Foreskin fibroblast (primary cell): ENCODE measurements at places on chromosomes 4 and X.

- DNase-seq: no peak
Observed at GRCh38 chrX:81414630-81415029, 212.7 kb downstream of the SH3BGRL start.

GRCh38 chr4:33302321-33302720, 2582.2 kb downstream of the PCDH7 start:
- DNase-seq: no peak

DNA sequence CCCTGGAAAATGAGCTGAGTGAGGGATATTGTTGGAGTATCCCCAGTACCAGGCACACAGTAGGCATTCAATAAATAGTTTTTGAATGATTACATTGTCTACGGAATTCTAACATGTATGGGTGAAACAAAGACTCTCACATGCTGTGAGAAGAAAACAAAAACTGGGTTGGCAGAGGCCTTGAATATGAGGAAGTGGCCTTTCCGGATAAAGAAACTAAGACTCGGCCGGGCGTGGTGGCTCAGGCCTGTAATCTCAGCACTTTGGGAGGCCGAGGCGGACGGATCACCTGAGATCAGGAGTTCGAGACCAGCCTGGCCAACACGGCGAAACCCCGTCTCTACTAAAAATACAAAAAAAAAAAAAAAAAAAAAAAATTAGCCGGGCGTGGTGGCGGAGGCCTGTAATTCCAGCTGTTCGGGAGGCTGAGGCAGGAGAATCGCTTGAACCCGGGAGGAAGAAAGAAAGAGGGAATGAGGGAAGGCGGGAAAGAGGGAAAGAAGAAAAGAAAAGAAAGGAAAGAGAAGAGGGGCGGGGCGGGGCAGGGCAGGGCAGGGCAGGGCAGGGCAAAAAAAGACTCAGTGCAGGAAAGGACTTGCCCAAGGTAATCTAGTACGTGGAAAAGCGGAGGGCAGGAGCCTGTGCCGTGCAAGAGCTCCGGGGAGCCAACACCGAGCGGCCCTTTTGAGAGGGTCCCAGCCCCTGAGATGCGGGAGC, 689 bp upstream of the TMA16 start:
- DNase-seq: no peak

DNA sequence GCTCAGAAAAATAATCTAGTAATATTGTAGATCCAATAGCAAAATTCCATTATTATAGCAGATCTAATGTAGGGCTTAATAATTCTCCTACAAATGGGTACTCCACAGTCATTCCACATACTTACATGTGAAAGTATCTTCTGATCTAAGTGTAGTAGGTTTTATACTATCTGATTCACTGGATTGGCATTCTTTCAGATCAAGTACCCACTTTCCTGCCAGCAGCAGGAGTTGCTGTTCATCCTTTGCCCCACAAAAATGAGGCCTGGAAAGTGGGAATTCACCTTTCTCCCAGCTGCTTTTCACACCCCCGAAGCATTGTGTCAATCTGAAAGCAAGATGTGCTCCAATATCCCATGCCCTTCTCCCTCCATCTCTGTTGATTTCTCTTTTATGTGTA, 77.1 kb upstream of the RXFP1 start:
- DNase-seq: peak; percentile 65

DNA sequence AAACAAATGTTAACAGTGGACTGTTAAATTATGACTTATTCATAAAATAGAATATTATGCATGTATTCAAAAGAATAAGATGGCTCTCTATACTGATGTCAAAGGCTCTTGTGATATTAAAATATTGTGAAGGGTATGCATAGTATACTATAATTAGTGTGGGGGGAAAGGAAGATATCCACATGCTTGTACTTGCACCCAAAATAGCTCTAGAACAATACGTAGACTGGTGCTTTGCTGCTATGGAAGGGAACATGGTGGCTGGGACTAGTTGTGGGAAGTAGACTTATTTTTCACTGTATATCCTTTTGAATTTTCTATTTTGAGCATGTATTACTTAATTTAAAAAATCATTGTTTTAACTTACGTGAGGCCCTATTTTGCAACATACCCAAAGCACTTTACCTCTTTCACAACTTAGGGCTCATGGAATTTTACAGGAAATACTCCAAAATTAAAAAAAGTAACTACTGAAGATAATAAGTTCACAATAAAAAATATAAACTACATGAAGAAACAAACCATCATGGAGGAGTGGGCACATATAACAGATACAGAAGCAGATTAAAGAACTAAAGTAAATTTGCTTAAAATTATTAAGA, 7.9 kb downstream of the PGRMC2 start:
- DNase-seq: no peak

DNA sequence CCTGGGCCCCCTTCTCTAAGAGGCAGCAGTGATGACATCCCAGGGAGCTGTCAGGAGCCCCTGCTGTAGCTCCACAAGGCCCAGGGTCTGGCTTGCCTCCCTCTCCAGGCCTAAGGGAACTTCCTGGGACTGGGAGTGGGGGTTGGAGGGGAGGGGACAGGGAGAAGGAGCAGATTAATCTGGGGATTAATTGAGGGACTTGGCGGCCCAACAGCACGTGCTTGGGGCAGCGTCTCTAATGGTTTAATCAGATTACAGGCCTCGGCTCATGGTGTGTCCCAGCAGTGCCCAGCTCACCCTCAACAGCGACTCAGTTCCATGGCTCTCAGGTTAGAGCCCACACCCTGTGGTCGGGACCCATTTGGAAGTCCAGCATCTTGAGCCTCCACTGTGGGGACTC, 47.9 kb downstream of the EFNB1 start:
- no peak for DNase-seq

DNA sequence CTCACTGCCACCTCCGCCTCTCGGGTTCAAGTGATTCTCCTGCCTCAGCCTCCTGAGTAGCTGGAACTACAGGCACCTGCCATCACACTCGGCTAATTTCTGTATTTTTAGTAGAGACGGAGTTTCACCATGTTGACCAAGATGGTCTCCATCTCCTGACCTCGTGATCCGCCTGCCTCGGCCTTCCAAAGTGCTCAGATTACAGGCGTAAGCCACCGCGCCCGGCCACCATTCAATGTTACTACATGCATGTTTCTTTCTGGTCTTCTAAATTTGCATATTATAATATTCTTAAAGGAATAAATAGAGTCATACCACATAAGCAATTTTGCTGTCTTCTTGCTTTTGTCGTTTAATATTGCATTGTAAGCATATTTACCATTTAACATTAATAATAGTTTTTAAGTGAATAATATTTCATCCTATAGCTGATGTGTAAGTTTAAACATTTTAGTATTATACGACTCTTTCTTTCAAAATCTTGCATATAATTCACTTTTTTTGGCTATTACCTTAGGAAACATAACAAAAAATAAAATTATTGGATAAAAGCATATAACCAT, 1270.4 kb downstream of the ADGRL3 start:
- no peak for DNase-seq

DNA sequence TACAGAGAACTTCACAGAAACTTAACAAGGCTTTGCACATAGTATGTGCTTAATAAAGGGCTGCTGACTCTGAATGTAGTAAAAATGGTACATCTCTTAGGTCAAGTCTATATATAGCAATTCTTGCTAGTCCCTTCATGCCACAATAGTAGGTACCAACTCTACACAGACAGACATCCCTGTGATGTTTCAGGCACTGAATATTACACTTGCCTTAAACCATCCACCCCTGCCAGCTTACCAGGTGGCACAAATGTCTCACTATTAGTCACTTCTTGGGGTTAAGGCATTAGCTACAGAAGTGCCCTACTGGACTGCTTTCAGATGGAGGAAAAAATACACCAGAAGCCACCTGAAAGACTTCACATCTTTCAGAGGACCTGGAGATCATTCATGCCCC, 86.3 kb upstream of the CITED1 start:
- DNase-seq: no peak

- DNase-seq: no peak
Observed at GRCh38 chrX:55340896-55341433, 76.2 kb upstream of the PAGE3 start.

DNA sequence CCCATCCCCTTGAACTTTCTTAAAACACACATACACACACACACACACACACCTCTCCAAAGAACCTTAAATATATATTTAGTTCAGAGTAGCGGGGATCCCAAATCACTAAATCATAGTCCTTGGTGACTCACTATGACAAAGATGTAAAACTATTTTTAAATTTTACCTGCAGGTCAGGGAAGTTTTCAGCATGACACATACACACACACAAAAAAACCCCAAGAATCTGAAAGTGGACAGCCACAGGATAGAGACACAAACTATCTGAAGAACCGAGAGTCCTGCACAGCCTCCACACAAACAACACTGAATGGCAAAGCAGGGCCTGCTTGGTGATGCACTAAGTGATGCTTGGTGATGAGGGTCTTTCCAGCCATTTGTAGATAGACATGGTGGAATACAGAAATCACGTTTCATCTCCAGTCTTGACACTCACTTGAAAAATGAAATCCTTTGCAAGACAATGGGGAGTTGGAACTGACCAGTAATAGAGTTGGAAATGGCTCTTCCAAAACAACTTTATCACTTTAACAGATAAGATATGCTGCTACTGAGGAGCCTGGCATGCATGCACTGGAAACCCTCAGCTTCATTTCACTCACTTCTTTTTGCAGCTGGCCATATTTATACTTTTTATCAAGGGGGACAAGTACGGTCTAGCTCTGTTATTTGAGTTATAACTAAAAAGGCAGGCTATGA, 307.3 kb downstream of the RAPGEF2 start:
- no peak for DNase-seq

GRCh38 chr4:166341992-166342391, 469.0 kb downstream of the TLL1 start:
- no peak for DNase-seq

DNA sequence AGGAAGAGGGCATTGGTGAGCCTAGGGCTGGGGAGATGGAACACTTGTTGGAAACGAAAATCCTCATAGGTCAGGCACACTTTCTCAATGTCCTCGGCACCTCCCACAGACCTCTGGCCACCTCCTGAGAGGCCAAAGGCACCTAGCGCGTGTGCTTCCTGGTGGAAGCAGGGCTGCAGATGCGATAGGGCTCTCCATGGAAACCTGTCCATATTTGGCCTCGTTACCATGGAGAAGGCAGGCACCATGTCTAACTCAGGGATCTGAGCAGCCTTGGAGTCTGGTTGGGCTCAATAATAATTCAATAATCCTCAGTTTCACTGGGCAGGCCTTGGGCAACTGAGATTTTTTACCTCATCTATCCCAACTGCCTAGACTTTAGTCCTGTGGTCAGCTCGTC, 58.3 kb downstream of the RAI2 start:
- DNase-seq: no peak

- no peak for DNase-seq
Observed at GRCh38 chrX:46703980-46704379, 54.9 kb downstream of the SLC9A7 start.

GRCh38 chrX:123267220-123267619, 83.1 kb downstream of the GRIA3 start:
- DNase-seq: peak; percentile 9

DNA sequence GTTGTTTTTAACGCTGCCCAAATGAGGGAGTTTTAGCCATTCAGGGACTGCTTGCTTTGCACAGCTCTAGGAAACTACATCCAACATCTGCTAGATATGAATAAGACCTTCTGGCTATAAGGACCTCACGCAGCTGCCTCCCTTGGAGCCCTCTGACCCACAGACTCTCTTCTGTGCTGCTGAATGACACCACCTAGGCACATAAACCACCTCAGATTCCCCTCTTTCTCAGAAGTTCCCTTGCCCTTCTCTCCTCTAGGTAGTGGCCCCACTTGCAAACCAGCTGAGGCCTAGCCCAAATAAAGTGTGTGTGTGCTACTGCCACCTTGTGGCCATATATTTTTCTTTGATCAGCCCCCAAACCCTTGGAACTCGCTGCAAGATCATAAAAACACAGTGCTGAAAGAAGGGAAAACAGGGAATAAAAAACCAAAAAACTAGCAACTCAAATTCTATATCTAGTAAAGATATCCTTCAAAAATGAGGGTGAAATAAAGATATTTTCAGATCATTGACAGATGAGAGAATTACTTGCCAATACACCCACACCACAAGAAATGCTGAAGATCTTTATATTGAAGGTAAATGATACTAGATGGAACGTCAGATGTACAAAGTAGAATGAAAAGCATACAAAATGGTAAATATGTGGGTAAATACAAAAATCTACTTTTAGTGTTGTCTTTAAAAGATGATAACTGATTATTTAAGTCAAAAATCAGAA, 265.9 kb downstream of the ADAMTS3 start:
- DNase-seq: peak; percentile 64

DNA sequence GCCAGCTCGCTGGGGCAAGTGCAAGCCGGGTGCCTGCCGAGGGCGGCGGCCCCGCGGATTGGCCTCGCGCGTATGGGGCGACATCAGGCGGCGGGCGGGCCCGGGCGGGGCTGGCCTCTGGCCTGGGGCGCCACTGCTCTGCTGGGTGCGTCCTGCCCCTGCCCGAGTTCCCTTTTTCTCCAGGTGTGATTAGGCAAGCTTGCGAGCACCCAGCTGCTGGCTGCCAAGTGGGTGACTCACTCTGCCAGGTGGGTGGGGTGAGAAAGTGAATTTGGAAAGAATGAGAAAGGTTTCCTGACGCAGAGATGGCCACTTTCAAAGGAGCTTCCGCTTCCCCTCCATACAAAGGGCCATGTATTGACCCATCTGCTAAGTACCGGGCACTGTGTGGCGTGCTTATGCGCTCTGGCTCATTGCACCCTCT, 32.5 kb downstream of the FGFBP1 start:
- no peak for DNase-seq

DNA sequence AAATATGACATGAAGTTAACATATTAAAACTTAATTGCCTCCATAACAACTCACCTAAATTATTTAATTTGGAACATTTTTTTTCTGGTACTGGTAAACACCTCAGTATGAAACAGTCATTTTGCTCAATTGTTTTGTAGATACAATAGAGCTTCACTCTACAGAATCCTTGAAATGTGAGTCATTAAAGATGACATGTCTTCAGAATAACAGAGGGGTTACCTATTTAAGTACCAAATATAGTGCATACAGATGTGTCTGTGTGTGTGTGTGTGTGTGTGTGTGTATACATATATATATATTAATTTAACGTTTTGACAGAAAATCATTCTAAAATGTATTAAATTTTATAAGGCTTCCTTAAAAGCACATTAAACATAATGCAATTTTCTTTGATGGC, 297.6 kb downstream of the INPP4B start:
- peak; percentile 35 for DNase-seq

DNA sequence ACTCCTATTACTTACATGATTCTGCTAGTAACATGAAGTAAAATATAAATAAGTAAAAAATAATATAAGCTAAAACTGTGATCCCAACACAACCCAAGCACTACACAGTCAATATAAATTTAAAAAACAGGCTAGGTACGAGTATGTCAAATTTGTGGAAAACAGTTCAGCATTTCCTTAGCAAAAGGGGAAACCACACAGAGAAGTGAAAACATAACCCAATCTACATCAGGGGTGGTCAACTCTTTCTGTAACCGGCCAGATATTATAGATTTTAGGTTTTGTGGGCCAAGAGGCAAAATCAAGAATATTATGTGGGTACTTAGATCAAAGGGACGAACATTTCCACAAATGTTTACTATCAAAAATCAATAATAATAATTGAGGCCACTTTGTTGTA, 70.1 kb downstream of the CHST7 start:
- no peak for DNase-seq

GRCh38 chr4:179521952-179522351, 2079.7 kb upstream of the AGA start:
- DNase-seq: no peak

GRCh38 chr4:168269896-168270295, 48.7 kb downstream of the DDX60 start:
- no peak for DNase-seq

- no peak for DNase-seq
Observed at GRCh38 chr4:133162941-133163340, 13.8 kb downstream of the PCDH10 start.
